ENCODE measurements at places on chromosomes 7 and 10.

GRCh38 chr10:90051053-90051452 is 349.7 kb downstream of the KIF20B start:
- no peak for DNase-seq

DNA sequence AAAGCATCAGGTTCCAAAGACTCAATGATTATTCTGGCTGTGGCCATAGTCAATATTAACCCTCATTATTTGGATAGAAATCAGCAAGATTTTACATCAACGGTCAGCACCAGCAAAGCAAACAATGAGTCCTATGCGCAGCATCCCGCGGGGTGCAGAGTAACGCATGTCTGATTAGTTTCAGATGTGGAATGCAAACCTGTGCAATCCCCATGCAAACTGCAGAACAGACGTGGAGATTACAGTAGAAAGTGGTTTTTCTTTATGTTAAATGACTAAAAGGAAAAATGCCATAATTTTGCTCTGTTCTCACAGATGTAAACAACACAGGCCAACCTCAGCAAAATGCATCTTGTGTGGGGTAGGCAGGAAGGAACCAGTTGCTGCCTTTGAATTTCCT is 258.1 kb upstream of the GRB10 start:
- DNase-seq: no peak

DNA sequence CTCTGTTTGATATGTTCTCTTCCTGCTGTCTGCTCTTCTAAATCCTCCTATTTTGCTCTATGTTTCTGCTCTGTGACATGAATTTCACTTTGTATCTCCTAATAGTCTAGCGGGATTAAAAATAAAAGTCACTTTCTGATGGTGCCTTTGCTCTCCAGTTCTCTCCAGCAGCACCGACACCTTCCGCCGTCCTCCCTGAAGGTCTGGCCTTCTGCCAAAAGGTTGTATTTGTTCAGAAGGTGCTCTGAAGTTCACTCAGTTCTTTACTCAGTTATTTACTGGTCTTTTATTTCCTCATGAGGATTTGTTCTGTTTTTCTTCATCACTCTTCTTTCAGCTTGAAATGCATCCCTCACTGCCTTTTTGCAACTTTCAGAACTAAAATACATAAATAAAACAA is 11.2 kb upstream of the EPHA1 start:
- DNase-seq: no peak

GRCh38 chr7:112572669-112573301 is 92.0 kb downstream of the LSMEM1 start:
- no peak for DNase-seq

GRCh38 chr7:98034081-98035035 is 44.4 kb upstream of the OCM2 start:
- DNase-seq: no peak

GRCh38 chr7:67841896-67842295 is 845.3 kb downstream of the TYW1 start:
- DNase-seq: no peak

DNA sequence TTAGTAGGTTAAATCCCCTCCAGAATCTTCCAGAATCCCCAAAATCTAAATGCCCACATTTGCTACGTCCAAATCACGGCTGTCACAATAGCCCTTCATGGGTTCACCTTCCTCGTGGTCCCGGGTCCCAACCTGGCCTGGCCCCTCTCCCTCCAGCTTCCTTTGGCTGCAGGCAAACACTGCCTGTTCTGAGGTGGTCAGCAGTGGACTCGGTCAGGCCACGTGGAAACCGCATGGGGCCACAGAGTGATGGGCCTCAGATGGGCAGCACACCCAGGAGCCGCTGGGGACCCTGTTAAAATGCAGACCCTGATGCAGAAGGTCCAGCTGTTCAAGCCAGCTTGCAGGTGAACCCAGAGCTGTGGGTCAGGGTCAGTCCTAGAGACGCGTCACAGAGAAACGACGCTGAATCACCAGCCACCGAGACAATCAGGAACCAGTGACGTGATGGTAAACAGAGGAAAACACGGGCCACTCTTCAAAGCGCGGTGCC is 588.6 kb downstream of the DNAJB6 start:
- DNase-seq: no peak

DNA sequence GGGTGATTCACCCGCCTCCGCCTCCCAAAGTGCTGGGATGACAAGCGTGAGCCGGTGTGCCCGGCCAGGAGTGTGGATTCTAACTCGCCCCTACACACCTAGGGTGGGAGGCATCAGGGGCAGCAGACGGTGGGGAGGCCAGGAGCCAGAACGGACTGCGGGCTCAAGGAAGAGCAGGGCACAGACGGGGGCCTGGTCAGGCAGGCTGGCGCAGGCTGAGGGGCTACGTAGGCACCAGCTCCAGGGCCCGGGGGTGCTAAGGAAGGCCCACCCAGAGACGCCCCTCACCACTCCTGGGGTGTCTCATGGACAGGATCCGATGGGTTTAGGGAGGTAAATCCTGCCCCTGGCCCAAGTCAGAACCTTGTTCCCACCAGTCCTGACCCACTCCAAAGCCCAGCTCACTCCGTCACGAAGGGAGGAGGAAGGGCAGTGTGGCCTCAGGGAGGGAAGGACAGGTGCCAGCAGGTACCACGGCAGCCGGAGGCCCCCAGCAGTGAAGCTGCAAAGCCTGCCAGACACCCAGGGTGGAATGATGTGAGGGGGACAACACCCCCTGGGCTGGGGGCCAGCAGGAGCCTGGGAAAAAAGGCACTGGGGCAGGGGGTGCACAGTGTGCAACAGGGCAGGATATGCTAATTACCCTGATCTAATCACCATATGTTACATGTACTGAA is 251.4 kb downstream of the MAD1L1 start:
- no peak for DNase-seq

GRCh38 chr10:75932921-75933320 is 501.5 kb downstream of the LRMDA start:
- DNase-seq: no peak

- DNase-seq: no peak
These were observed 4.3 kb downstream of the SLF2 start for GRCh38 chr10:100917071-100917470.

GRCh38 chr7:71548746-71549145 is 416.8 kb downstream of the GALNT17 start:
- no peak for DNase-seq

Data from osteocyte (in vitro differentiated cells).